ENCODE measurements at places on chromosomes 12 and 14.
A peak's percentile ranks its signal among the peaks of the same experiment; 100 is the strongest.

DNA sequence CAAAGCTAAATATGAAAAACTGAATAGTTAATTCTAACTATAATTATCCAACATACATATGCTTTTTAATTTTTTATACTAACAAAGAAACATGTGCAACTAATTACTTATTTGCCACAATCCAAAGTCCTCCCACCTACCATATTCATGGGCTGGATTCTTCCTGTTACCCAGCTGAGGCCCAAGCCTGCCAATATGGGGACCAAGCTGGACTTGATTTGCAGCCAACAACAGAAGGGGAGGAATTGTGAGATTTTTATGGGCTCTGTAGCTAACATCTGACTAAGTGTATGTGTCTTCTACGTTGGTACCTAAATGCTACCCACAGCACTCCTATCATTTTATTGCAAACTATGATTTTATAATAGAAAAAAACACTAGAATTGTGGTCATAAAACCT is 13.1 kb upstream of the ANKS1B start:
- no peak for DNase-seq

DNA sequence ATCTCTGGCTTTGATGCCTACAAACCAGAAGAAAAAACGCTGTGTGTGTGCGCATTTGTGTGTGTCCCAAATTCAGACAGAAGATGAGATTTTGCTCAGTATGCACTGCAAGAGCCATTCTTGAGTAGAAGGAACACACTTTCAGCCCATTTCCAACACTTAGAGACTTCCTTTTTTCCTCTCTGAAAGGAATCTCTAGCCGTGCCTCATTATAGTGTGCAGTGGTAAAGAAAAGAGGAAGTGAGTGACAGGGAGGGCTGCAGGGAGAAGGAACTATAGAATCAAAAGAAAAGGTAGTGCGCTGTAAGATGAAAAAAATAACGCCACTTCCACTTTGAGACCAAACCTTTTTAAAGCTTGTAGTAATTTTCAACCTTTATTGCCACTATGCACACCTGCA is 1400.9 kb upstream of the FLRT2 start:
- no peak for DNase-seq

GRCh38 chr12:4564818-4565217 is 2.8 kb downstream of the DYRK4 start:
- DNase-seq = no peak

DNA sequence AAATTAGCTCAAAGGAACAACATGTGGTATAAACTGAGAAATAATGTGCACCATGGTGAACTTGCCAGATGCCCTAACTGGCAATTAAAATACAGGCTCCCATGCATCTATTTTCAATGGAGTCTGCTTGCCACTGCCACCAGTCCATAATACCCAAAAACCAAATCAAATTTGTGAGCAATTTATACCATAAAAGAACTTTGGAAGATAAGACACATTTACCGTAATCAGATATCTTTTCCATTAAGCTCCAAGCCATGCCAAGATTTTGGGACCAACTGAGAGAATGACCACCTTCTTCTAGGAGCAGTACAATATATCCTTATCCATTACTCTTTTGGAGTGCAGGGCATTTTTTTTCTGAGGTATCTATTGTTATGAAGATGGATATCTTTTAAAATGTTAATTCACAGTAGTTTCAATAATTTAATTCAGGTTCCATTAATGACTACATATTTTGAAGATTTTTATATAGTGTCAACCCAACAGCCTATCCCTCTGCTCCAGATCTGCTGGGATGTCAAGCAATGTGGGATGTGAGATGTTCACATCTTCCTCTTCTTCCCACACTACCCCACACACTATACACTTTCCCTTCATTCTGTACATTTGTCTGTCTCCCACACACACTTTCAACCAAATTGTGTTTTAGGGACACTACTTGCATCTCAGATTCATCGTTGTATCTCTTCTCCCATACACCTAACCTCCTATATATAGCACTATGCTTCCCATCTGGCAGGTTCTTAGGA is 53.3 kb downstream of the KIF21A start:
- DNase-seq = no peak

DNA sequence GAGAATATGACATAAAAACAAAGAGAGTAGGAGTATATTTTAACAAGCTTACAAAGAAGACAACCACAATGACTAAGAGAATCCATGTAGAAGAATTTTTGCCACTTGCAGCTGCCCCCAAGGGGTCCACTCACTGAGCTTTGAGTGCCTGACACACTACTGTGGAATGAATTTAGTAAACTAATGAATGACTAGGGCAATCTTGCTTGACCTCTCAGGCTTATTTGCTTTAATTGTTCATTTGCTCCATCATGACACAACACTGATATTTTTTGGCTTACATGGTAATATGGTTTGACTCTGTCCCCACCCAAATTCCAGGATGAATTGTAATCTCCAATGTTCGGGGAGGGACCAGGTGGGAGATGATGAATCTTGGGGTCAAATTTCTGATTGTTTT is 249.1 kb upstream of the FAR2 start:
- DNase-seq = peak; percentile 49

GRCh38 chr14:50452296-50452695 is 55.6 kb upstream of the CDKL1 start:
- peak; percentile 46 for DNase-seq

GRCh38 chr14:75258079-75258802 is 20.4 kb upstream of the FOS start:
- DNase-seq = no peak

- DNase-seq = no peak
Observed at GRCh38 chr14:105334383-105335230, 20.1 kb downstream of the PACS2 start.

- no peak for DNase-seq
Observed at GRCh38 chr14:35961697-35962274, 135.6 kb downstream of the BRMS1L start.

DNA sequence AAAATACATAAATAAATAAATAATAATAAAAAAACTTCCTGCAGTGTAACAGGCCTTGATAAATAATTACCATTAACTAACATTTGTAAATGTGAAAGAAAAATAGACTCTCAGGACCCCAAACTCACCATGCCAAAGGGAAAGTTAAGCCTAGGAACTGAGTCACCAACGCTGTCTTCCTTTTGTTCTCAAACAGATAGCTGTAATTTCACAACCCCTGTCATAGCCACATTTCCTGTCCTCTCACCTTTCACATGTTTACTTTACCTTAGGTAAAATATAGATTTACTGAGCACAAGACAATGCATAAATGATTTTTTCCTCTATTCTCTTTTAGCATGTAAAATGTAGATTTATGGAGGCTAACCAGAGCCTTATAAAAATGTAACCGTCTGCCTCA is 35.9 kb upstream of the CHST11 start:
- DNase-seq = no peak

DNA sequence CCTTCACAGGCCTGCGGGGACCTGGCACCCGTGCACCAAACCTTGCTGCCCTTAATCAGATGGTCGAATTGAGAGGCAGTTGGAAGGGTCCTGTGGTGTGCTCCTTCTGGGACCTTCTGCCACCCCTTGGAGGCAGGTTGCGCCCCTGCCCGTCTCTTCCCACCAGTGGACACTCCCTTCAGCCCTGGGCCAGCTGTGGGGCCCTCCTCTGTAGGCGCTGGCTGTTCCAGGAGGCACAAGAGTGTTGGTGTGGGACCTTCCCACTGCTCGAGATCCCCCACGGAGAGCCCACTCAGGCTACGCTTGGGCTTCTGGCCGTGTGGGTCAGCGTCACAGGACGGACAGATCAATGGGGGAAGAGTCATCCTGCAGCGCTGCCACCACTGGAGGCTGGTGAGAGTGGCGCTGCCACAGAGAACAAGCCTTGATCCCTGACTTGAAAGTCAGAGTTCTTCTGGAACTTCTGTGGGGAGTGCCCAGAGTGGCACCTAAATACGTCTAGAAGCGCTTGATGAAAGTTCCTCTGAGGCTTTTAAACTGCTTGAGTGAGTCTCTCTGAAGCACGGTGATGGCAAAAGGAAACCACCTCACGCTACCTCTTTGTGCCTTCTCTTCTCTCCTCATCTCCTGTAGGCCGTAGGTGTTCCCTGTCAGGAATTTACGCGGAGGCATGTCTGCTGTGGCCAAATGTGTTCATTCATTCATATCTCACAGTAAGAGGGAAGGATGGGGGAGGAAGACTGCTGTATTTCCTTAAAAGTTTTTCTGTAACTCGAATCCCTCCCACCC is 48.3 kb downstream of the TRAF3 start:
- DNase-seq = no peak

DNA sequence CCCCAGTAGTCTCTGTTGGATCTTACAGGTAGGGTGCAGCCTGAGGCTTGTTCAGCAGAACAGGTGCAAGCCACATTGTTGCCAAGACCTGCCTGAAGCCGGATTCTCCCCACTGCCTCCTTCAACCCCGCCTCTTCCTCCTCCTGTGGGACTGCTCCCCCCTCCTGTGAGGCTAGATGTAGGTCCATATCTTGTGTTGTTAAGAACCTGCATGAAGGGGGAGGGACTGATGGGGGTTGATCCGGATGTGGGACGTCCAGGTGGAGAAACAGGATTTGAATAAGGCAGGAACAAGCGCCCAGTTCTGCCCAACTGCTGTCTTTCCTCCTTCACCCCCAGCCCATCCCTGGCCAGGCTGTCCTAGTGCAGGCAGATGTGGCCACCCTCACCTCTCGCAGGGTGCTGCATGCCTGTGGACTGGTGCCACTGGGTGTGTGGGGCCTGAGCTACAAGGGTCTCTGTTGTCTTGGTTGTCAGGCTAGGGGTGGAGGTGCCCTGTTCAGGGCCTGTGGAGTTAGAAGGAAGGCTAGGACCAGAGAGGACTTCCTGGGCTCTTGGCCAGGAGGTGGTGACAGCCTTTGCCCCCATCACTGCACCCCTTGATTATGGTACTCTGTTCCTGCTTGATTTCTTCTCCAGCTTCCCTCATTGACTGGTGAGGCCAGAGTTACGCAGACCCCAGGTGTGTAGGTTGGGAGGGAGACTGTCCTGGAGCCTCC is 1.4 kb downstream of the NR4A1 start:
- DNase-seq = no peak

GRCh38 chr14:53990978-53991377 is 34.4 kb upstream of the BMP4 start:
- DNase-seq = no peak

DNA sequence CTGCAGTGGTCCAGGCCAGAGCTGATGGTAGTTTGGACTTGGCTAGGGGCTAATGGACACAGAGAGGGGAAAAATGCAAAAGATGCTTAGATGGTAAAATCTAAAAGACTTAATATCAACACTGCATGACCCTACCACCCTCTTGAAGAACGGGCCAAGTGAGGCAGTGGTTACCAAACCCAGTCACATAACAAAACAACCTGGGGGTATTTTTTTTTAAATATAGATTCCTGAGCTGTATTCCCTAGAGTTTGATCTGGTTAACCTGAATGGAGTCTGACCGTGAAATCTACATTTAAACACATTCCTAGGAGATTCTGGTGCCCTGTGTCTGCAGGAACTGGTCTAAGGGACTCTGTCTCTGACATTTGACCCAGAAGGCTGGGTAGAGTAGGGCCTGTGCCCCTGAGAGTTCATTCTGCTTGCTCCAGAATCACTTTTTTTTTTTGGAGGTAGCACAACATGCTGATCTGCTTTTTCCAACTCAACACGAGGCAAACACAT is 15.7 kb downstream of the ABHD4 start:
- DNase-seq = no peak

GRCh38 chr12:67625004-67625403 is 23.5 kb upstream of the DYRK2 start:
- no peak for DNase-seq

DNA sequence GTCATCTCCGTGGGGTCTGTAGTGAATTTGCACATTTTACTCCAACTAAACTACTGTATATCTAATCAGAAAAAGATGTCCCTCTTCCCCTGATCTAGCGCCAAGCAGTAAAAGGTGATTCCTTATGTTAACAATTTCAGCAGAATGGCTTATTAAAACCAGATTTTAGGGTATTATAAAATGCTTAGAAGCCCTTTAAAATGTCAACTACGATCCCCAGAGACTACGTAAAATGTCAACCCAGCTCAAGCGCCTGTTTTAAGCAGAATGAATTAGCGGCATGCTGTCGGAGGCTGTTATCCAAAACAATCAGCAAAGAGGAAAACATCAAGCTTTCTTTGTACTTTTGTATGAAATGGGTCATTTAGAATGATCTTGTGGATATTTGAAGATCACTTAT is 408.9 kb downstream of the SOX5 start:
- no peak for DNase-seq

GRCh38 chr14:51996148-51996746 is 6.9 kb downstream of the RTRAF start:
- peak; percentile 52 for DNase-seq

- DNase-seq = peak; percentile 39
Observed at GRCh38 chr14:65168840-65169239, 66.5 kb upstream of the MAX start.

DNA sequence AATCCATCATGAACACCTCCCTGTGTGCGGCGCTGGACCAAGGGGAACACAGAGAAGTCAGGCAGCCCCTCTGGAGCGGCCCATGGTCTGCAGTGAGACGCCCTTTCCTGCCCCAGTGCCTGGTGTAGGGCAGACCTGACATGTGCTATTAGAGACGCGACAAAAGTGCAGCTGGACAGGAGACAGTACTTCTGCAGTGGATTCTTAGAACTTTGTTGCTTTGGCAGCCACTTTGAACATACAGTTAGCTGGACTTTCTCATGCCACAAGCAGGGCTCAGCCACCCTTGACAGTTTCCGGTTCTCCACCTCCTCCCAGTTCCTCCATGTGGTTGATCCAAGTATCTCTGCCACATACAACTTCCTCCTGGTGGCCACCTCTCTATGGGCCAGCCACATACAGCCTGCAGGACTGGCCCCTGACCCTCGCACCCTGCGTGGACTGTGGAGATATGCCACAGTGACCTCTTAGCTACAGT is 45.9 kb downstream of the LGMN start:
- DNase-seq = no peak

GRCh38 chr12:124872068-124872719 is 8.5 kb upstream of the SCARB1 start:
- DNase-seq = no peak

DNA sequence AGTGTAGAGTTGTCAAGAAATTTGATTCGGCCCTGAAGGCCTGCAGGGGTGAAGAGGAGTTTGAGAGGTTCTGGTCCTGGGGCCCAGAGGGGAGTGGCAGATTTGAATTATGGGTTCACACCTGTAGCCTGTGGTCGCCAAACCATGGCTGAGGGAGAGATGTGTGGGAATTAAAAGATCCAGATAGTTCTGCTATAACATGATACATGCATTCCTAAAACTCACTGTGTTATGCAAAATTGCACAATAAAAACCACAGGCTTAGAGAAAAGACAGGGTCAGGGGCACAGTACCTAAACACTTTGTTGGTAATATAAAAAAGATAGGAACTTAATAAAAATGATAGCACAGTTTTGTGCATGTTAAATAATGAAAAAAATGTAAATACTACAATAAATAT is 106.2 kb downstream of the TMEM30B start:
- no peak for DNase-seq

DNA sequence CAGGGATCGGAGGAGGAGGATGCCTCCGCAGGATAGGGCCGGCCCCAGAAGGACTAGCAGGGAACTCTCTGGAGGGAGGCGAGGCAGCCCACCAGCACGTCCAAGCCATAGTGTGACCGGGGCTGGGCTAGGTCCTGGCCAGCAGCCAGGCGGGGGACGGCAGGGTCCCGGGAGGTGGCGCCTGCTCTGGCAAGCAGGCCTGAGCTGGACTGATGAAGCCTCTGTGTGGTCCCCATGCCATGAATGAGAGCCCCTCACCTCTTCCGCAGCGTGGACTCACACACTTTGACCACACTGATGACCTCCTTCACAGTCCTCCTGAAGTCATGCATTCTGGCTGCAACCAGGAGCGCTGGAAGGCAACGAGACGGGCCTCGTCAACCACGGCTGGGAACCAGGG is 19.8 kb upstream of the BTBD6 start:
- no peak for DNase-seq

- DNase-seq = no peak
Observed at GRCh38 chr12:103012884-103013283, 55.4 kb downstream of the ASCL1 start.
